Activated CD4-positive, alpha-beta T cell treated with anti-CD3 and anti-CD28 coated beads for 1 hour (primary cell): ENCODE measurements at places on chromosomes 5 and 9.

DNA sequence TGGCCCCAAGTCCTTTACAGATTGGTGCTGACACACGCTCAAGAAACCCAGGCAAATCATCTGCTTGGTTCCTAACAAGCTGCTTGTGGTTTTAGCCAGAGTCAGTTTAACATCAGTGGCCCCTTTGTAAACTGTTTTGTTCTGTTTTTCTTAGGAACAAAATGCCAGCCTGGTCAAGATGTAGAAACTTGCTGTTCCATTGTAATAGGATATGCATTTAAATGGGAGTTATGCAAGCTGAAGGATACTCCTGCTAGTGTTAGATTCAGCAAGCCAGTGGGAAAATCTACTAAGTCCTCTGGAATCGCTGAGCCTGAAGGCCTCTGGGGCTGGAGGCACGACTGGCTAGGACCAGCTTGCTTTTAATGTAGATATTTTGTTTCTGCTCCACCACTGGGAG, 391.1 kb downstream of the TLE4 start:
- DNase-seq = no peak

DNA sequence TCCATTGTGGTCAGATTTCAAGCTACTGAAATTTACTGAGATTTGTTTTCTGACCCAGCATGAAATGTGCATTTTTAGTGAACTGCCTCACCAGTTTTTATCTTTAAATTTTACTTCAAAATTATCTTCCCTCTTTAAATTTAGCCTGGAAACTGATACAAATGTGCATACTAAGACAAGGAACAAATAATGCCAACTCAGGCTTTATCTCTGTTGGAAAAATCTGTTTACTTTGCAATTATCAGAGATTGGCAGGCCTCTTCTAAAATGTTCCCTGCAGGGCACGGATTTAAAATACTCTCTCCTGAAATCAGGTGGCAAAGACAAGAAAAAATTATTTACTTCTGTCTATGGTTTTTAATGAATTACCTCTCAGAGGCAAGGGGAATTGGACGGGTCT, 151.0 kb upstream of the PTCH1 start:
- no peak for DNase-seq

- DNase-seq = no peak
These were observed 91.8 kb upstream of the ADRA1B start for GRCh38 chr5:159824188-159825161.

- DNase-seq = no peak
These were observed 79.4 kb downstream of the SPTLC1 start for GRCh38 chr9:92035687-92036410.

GRCh38 chr5:125180231-125180829, 433.9 kb upstream of the ZNF608 start:
- DNase-seq = no peak

GRCh38 chr9:28539434-28540070, 966.3 kb upstream of the C9orf72 start:
- no peak for DNase-seq

- no peak for DNase-seq
These were observed 40.1 kb upstream of the KIAA1958 start for GRCh38 chr9:112446526-112446925.

DNA sequence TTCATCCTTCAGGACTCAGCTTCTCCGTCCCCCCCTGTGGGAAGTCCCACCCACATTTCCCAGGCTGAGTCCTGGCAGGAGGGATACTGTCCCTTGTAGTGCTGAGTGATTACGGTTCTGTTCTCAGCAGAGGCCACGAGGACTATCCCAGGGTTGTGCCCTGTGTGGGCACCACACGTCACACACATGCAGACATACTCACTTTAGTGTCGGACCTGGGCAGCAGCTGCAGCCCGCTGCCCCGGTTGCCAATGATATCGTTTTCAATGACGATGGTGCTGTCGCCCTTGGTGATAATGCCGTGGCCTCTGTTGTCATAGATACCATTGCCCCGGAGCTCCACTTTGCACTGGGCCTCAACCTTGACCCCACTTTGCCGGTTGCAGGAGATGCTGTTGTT, 32.2 kb downstream of the POLR1E start:
- DNase-seq = no peak

DNA sequence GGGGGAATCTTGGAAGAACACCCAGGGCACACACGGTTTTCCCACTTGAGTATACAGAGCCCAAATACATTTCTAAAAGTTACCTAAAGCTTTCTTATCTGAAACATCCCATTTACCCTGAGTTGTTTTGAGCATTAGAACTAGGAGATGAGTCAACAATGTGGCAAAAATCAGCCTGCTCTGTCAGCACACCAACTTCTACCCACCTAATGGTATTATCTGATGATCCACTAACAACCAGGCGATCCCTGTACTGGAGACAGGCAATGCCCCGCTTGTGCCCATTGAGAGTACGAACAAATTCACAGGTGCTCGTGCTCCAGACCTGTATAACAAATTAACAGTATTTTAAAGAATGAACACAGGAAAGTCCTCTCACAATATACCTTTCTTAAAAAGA, 87.0 kb downstream of the SMIM23 start:
- DNase-seq = no peak

DNA sequence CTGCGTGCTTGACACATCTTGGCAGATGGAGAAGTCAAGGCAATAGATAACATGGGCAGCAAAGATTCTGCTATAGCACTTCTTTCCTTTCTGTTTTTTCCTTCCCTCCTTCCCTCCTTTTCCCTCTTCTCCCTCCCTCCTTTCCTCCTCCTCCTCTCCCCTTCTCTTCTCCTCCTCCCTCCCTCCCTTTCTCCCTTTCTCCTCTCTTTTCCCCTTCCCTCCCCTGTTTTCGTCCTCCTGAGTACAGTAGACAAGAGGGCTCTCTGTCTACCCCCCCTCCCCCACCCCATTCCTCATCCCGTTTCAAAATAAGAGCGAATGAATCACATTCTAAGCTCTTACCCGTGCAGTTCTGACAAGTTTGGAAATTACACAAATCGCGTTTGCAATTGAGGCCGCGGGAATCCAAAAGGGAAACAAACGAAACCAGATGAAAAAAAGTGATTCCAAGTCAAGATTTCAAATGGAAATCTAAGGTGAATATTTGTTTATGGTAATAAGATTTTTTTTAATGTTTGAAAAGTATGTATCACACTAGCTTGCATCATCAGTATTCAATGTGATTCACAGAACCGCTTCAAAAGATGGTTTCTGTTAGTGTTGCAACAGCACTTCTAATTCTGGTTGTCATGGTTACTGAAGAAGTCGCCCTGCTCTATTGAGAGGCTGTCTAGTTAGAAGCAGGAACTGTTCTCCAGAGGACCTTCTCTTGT, 1.3 kb downstream of the NIM1K start:
- no peak for DNase-seq
